Activated naive CD4-positive, alpha-beta T cell treated with anti-CD3 and anti-CD28 coated beads, Interleukin-2, amount 50 U/mL, for 16 hours (primary cell): ENCODE measurements at places on chromosomes 7 and 10.

DNA sequence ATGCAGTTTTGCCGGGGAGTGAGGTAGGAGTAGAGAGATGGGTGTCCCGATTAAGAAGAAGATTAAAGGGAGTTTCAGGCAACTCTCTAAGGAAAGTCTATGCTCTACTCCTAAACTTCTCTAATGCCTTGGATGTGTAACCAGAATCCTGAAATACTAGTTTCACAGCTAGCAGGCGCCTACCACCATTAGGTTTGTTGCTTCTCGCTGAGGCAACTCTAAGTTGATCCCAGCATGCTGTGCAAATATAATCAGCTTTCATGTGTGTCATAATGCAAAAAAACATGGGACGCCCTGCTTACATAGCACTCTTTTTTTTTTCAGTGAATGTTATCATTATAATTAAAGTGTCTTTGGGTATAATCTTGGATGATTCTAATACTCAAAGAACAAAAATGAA lies 50.4 kb upstream of the FAM3C start:
- DNase-seq: no peak

DNA sequence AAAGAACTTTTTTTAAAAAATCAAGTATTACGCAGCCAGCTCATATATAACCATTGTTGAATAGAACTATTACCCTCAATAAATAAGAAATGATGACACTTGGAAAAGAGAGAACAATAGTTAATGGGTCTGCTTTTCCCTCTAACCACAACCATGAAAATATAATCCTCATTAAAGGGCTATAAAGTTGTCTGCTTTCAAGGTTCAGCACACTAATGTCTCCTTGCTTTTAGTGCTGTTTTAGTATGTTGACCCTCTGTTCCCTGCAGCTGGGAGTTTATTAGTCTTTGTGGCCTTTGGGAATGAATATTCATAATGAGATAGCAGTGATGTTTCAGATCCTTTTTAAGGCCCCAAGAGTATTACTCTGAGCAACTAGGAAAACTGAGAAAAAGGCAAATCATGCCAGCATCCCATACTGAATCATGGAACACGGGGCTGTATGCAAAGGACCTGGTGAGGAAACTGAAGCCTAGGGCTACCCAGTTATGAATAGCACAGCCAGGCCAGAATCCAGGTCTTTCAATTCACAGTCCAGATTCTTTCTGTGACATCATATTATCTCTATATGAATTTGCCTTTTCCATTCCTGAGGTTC lies 332.0 kb upstream of the LRGUK start:
- no peak for DNase-seq

- DNase-seq: no peak
Observed at GRCh38 chr7:28005847-28006231, 174.8 kb downstream of the JAZF1 start.

DNA sequence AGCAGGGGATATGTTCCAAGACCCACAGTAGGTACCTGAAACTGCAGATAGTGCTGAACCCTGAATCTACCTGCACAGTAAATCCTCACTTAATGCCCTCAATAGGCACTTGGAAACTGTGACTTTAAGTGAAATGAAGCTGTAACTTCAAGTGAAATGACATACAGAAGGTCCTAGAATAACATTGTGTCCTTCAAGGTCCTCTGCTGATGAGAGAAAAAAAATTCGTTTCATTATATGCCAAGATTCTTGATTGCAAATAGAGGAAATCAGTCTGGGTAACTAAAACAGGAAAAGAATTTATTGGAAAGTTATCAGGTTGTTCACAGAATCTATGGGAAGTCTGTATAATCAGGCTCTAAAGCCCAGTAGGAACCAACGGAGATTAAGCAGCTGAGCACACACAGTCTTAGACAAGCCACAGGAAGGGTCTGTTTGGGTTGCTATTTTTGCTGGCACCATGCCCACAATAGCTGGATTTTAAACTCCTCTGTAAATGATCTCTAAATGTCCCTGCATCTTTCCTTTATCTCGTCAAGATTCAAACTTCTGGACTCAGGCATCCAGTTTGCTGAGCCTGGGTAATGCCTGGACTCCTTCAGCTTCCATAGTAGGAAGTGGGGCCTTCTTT lies 57.5 kb downstream of the EXOC4 start:
- DNase-seq: no peak

- DNase-seq: no peak
Observed at GRCh38 chr10:117929327-117930067, 117.2 kb downstream of the RAB11FIP2 start.

DNA sequence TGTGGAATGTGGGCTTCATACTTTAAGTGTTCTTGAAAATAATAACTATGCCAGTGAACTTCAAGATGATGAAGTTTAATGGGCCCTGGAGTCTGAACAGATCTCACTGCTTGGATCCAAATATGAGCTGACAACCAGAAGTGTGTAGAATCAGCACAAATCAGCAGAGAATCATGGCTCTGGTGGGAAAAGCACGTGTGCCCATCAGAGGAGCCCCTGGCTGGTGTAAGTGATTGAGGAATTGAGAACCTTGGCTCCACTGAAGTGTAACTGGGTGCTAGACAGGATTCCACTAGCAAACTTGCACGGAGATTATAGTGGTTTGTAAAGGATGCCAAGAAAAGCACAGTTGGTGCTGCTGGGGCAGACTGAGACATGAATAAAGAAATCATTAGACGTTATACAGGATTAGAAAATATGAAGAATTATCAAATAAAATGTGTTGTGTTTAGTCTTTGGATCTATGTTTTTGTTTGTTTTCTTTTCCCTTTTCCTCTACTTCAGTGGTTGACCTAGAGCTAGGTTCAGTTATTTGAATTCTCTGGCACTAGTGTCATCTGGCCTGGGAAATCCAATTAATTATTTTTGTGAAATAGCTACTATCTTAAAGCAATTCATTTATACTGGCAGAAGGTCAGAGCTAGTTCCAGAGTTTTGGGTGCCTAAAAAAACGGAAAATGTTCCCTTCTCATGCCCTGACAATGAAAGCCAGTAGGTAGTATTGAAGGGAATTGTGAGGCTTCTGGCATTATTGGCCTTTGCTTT lies 175.7 kb upstream of the MEOX2 start:
- no peak for DNase-seq

GRCh38 chr10:60611291-60611747 lies 167.0 kb upstream of the CDK1 start:
- peak; percentile 15 for DNase-seq
